RKO (cell line): ENCODE measurements at places on chromosomes 12 and 14.

DNA sequence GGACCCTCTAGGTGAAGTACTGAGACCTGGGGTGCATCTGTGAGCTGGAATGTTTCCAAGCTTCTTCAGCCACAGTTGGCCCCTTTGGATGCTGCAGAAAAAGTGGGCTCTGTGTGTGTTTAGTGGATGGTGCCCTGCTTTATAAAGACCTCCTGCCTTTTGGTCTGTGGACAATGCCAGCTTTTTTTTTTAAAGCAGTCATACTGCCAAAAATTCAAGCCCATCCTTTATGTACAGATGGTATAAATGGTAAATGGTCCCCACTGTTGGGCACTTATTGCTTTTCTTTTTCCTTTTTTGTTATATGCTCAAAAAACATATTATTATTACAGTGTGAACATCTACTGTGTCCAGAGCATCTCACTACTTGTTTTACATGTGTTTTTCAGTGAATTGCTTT is 81.1 kb downstream of the SMOC1 start:
- DNase-seq, result no peak

GRCh38 chr12:2501464-2502191 is 293.1 kb upstream of the FKBP4 start:
- DNase-seq, result no peak

DNA sequence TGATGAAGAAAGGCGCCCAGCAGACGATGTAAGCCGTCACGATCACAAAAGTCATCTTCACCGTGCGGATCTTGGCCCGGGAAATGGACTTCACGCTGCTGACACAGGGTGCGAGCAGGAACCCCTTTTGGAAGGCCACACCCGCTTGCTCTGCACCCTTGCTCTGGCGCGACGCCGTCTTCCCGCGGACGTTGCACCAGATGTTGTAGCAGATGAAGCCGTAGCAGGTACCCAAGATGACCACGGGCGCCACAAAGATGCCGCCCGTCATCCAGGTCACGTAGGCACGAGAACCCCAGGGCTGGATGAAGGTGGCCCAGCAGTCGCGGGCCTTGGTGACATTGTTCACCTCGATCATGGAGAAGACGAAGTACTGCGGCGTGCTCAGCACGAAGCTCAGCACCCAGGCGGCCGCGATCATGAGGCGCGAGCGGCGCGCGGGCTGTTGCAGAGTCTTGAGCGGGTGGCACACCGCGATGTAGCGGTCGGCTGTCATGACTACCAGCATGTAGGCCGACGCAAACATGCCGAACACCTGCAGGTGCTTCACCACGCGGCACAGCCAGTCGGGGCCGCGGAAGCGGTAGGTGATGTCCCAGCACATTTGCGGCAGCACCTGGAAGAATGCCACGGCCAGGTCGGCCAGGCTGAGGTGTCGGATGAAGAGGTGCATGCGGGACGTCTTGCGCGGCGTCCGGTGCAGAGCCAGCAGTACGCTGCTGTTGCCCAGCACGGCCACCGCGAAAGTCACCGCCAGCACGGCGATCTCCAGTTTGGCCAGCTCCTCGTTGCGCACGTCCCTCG is 890 bp downstream of the AVPR1A start:
- no peak for DNase-seq

GRCh38 chr14:47524524-47524923 is 150.9 kb downstream of the MDGA2 start:
- DNase-seq, result no peak

GRCh38 chr12:129870796-129871195 is 33.0 kb downstream of the TMEM132D start:
- no peak for DNase-seq

DNA sequence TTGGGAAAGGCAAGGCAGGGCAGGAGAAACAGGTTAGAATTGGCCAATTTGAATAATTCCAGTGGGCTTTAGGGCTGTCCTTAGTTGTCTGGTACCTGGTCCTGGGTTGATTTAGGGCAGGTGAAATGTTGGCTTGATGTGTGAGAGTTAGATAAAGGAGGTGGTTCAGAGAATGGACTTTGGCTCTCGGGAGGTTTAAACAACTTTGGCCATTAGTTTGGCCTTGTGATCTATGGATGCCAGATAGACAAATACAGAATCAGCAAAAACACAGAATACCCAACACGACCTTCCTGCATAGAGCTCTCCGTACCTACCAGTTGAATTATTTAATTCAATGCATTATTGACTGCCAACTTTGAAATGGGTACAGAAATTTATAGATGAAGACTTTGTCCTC is 35.1 kb downstream of the SCN8A start:
- DNase-seq, result no peak

- no peak for DNase-seq
These were observed 60.7 kb upstream of the PYGL start for GRCh38 chr14:51004801-51005526.

GRCh38 chr14:90137807-90138206 is 76.0 kb downstream of the KCNK13 start:
- no peak for DNase-seq

GRCh38 chr14:88225721-88226120 is 97.3 kb downstream of the KCNK10 start:
- no peak for DNase-seq

DNA sequence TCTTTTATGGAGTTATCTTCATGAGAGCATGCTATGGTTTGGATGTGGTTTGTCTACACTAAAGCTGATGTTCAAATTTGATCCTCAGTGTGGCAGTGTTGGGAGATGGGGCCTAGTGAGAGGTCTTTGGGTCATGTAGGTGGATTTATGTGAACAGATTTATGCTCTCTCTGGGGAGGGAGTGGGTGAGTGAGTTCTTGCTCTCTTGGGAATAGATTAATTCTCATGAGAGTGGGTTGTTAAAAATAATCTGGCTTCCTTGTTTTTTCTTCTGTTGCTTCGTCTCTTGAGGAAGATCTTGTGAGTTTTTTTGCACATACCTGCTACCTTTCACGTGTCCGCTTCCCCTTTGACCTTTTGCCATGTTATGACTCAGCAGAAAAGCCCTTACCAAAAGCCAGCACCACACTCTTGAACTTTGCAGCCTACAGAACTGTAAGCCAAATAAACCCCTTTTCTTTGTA is 20.5 kb downstream of the DERA start:
- DNase-seq, result no peak

DNA sequence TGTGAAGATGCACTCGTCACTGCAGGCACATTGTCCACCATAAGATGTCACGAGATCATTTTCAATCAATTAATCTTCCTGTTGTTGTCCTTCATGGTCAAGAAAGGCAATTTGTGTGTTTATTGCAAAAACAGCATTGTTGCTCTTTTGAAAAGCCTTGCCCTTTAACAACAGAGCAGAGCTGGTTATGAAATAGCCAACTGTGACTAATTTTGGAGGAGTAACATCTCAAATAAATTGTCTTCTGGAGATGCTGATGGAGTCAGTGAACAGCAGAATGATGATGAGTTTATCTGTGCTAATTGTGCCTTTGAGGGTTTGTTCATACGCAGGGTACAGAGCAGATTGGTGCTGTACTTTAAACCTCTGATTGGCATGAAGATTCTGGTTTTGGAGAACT is 88.3 kb upstream of the E2F7 start:
- no peak for DNase-seq

DNA sequence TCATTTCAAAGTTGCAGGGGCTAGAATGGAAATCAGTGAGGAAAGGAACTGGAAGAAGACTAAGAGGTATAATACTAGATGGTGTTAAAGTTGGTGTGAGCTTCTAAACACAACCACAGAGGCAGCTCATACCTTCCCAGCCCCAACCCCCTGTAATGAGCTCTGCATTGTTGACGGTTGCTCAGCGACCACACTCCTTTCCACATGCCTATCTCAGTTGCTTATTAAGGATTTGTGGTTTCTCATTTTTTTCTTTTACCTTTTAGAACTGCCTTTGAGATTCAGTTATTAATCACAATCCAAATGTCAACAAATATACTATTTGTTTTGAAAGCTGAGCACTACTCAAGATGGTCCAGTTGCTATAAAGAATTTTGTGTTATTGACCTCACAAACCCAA is 62.1 kb upstream of the KIF21A start:
- no peak for DNase-seq

- no peak for DNase-seq
These were observed 3.7 kb downstream of the PPP4R4 start for GRCh38 chr14:94177806-94178205.

- DNase-seq, result peak; percentile 29
These were observed 716.4 kb downstream of the FSCB start for GRCh38 chr14:43790681-43791080.
